ENCODE measurements at places on chromosomes 12 and 14.

GRCh38 chr14:68795597-68796417 is 2.9 kb upstream of the ZFP36L1 start:
- peak; percentile 72 for DNase-seq

- DNase-seq, result no peak
These were observed 52.0 kb downstream of the RASSF9 start for GRCh38 chr12:85784096-85784720.

DNA sequence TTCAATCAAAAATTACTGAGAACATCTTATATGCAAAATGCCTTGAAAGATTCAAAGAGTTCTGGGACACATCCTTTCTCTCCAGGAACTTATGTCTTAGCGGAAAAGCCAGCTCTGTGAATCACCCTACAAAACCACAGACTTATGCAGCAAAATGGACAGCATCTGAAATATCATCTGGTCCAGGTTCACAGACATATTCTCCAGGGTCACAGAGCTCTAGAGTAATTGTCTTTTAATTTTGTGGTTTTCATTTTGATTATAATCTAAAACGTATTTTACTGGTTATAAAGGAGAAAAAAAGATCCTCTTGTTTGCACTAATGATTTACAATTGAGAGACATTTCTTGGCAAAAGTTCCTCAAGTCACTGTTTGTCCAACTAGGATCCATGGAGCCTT is 246.2 kb downstream of the MSRB3 start:
- no peak for DNase-seq

GRCh38 chr12:132264086-132265010 is 65.0 kb downstream of the GALNT9 start:
- DNase-seq, result no peak

DNA sequence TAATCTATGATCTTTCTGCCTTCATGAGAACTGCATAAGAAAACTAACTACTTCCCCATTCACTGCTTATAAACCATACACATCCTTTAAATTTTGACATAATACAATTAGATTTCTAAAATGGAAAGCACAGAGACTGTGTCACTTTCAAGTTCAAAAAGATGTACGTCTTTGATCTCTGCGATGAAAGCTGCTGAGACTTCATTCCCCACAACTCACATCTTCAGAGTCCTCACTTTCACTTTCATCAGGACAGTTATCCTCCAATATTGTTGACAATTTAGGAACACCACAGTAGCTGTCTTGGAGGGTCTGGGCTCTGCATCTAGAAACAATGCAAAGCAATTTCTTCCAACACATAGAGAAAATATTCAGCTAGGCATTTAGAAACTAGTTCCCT is 47.9 kb upstream of the KCNC2 start:
- DNase-seq, result no peak

GRCh38 chr12:106769078-106769477 is 5.4 kb upstream of the RIC8B start:
- no peak for DNase-seq

All from activated T-cell treated with anti-CD3 and anti-CD28 coated beads for 24 hours (primary cell).